Activated naive CD4-positive, alpha-beta T cell treated with anti-CD3 and anti-CD28 coated beads, Interleukin-2, amount 50 U/mL, for 16 hours (primary cell): ENCODE measurements at places on chromosomes 4 and X.

DNA sequence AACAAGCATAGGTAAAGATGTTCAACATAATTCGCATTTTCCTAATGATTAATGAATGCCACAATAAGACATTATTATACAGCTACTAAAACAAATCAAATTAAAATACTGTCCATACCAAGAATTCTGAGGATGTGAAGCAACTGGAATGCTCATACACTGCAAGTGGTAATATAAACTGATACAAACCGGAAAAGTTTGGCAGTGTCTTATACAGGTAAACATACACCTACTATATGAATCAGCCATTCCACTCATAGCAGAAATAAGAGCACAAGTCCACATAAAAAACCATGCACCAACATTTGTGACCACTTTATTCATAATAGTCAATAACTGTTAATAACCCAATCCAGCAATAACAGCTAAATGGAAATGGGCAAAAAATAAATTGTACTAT, 79.3 kb downstream of the FBXW7 start:
- no peak for DNase-seq

GRCh38 chr4:146661367-146661766, 22.7 kb downstream of the POU4F2 start:
- DNase-seq = no peak

DNA sequence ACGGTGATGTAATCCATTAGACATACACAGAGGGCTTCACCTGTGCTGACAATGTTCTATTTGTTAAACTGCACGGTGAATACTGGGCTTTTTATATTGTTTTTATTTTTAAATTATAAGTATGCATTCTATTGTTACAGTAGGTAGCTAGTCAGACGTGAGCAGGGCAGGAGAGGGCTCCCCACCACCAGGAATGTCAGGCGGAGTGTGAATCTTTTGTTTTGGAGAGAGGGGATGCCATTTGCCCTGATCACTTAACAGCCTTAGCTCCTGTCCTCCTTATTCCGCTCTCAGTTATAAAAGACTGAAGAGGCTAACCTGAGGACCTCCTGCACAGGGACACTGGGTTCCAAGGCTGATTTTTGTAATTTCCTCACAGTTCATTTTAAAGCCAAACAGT, 151.6 kb upstream of the TAPT1 start:
- DNase-seq = no peak

DNA sequence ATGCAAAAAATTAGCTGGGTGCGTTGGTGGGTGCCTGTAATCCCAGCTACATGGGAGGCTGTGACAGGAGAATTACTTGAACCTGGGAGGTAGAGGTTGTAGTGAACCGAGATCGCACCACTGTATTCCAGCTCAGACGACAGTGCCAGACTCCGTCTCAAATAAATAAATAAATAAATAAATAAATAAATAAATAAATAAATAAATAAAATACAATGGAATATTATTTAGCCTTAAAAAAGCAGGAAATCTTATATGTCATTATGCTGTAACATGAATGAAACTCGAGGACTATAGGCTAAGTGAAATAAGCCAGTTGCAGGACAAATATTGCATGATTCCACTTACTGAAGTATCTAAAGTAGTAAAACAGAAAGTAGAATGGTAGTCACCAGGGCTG, 42.5 kb downstream of the RBM41 start:
- no peak for DNase-seq

- no peak for DNase-seq
Measured at GRCh38 chr4:19130866-19131265, 1109.3 kb upstream of the LCORL start.

- no peak for DNase-seq
Measured at GRCh38 chr4:140238351-140239056, 84.5 kb upstream of the MAML3 start.

- DNase-seq = no peak
Measured at GRCh38 chr4:172953896-172954568, 214.6 kb upstream of the GALNT7 start.
